ENCODE measurements at places on chromosomes 4 and X.

- no peak for DNase-seq
Measured at GRCh38 chrX:123157586-123157985, 26.5 kb upstream of the GRIA3 start.

DNA sequence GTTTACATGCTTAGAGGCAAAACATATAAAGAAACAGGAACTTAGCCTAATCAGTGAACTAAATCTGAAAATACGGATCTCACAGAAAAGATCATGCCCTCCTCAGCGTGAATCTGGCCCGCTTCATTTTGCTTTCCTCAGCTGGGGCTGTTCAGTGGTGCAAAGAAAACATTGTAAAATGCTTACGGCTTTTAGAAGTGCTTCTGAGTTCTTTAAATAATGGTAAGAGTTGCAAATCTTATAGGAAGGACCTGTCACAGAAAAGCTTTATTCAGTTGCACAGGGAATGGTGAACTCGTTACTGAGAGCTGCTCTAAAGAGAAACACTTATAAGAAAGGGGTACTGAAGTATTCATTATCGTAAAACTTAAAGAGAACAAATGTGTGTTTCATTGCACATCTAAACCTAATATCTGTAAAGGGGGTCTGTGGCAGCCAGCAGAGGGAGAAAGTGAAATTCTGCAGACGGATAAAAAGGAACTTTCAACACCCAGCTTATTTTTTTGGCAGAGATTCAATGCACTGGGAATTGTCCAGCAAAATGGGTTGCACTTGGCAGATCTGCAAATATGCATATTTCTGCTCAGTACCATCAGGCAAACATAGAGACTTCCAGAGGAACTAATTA lies 139.2 kb upstream of the ANK2 start:
- no peak for DNase-seq

- no peak for DNase-seq
Measured at GRCh38 chr4:151955721-151956380, 195.0 kb upstream of the GATB start.

GRCh38 chr4:4752576-4753401 lies 106.7 kb upstream of the MSX1 start:
- no peak for DNase-seq

DNA sequence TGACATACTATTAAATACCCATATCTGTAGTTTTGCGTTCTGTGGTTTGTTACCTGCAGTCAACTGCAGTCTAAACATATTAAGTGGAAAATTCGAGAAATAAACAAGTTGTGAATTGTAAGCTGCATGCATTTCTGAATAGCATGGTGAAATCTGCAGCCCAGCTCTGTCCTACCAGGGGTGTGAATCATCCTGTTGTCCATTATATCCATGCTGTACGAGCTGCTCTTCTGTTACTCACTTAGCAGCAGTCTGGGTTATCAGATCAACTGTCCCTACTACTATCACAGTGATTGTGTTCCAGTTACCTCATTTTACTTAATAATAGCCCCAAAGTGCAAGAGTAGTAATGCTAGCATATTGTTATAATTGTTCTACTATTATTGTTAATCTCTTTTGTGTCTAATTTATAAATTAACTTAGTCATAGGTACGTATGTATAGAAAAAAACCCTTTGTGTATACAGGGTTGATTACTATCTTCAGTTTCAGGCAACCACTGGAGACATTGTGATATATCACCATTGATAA lies 173.7 kb upstream of the FAT4 start:
- DNase-seq: no peak

- DNase-seq: no peak
Measured at GRCh38 chr4:26317766-26318165, 3.0 kb upstream of the RBPJ start.

- no peak for DNase-seq
Measured at GRCh38 chr4:172243551-172243950, 430.3 kb downstream of the GALNTL6 start.

DNA sequence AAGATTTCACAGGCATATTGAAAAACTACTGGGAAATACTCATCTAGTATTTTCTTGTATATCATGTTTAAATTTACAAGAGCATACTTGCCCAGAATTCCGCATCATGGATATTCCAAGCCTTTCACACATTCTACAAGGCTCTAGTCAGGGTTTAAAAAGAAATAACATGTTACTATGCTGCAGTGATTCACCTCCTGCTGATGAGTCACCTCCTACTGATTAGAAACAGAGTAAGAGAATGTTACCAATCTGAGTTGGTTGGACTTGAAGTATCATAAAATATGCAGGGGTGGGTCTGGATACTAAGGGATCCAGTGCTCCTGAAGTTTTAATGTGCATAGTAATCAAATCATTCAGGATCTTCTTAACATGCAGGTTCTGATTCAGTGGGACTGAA lies 192.0 kb upstream of the ANK2 start:
- no peak for DNase-seq

GRCh38 chr4:148834804-148835631 lies 392.8 kb upstream of the NR3C2 start:
- no peak for DNase-seq

- no peak for DNase-seq
Measured at GRCh38 chrX:81195712-81196111, 6.0 kb downstream of the HMGN5 start.

- DNase-seq: no peak
Measured at GRCh38 chr4:151532001-151532708, 123.2 kb downstream of the FHIP1A start.

GRCh38 chr4:57424232-57424897 lies 314.2 kb upstream of the IGFBP7 start:
- DNase-seq: no peak

DNA sequence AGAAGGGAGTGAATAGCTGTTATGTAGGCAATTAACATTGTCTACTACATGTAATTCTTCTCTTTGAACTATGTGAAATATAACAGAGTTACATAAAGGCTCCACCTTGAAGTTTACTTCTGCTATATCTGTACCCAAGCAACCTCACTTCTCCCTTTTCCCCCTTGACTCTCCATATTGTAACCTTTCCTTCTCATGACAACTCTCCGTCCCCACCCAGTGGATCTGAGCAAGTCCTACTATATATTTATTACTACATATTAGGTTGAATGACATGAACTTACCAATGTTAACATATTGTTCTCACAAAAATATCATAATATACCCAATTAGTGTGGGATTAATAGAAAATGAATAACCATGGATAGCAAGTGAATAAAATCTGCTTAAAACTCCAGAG lies 93.2 kb upstream of the ATP8A1 start:
- DNase-seq: no peak

DNA sequence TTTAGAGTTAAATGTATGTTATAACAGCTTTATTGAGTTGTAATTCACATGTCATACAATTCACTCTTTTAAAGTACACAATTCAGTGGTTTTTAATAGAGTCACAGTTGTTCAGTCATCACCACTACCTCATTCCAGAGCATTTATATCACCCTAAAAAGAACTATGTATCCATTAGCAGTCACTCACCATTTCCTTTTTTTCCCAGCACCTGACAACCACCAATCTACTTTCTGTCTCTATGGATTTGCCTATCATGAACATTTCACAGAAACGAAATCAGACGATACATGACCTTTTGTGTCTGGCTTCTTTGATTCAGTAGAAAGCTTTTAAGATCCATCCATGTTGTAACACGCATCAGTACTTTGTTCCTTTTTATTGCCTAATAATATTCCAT lies 52.9 kb upstream of the FRAS1 start:
- no peak for DNase-seq

DNA sequence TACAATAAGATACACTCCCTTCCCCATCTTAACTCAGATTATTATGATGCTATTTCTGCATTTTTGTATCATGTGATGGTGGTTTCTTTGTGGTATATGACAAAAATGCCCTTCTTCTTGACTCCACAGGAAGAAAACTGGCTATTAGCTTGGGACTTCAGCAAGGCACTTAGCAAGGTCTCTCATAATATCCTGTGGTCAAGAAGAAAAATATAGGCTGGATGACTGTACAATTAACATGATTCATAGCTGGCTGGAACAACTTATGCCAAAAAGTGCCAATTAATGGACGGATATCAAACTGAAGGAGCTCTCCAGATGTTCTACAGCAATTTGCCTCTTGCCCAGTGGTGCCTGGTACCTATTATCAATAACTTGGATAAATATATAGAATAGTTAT lies 2.3 kb upstream of the MID1IP1 start:
- no peak for DNase-seq

- no peak for DNase-seq
Measured at GRCh38 chr4:38455092-38455862, 208.7 kb upstream of the KLF3 start.

- DNase-seq: no peak
Measured at GRCh38 chr4:139554642-139554892, 1.5 kb downstream of the SETD7 start.

DNA sequence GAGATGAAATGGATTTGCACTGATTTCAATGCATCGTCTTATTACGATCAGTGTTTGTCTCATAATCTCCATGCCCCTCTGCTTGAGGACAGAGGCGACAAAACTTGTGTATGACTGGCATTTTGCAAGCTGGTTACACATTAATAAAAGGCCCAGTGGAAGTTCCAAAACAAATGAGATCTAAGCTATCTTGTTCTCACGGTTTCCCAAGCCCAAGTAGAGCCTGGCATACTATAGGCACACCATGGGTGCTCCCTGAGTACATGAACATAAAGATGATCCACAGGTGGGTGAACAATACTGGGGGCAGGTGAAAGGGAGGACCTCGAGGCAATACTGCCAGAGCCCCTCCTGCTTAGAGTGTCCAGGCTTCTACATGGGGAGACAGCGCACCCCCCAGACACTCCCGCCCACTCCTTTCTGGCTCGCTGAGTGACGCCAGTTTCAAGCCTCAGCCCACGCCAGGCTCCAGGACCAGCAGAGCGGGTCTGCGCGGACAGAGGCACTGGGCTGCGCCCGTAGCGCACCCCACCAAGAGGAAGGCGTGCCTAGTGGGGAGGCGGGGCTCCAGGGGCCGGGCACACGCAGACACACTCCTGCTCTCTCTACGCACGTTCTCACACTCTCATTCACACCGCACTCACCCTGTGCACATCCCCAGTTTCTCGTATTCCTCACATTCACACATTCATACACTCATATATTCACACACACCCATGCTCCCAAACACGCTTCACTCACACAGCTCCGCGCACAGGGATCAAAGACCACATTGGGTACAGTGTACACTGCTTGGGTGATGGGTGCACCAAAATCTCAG lies 8.9 kb upstream of the GSX2 start:
- no peak for DNase-seq

DNA sequence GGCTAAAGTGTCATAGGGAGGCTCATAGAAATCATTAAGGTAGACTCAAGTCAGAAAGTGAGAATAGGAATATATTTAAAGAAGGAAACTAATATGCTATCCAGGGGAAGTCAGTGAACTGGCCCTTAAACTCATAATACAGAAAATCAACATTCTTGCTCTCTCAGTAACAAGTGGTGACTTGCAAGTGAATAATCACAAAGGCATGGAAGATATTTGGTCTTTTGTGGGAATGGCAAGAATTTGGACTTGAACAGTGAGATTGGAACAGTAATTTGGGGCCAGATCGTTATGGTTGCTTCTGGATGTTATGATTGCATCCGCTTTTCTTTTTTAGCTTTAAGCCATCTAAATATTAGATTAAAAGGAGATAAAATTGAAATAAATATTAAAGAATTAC lies 103.8 kb downstream of the TBC1D19 start:
- DNase-seq: no peak

DNA sequence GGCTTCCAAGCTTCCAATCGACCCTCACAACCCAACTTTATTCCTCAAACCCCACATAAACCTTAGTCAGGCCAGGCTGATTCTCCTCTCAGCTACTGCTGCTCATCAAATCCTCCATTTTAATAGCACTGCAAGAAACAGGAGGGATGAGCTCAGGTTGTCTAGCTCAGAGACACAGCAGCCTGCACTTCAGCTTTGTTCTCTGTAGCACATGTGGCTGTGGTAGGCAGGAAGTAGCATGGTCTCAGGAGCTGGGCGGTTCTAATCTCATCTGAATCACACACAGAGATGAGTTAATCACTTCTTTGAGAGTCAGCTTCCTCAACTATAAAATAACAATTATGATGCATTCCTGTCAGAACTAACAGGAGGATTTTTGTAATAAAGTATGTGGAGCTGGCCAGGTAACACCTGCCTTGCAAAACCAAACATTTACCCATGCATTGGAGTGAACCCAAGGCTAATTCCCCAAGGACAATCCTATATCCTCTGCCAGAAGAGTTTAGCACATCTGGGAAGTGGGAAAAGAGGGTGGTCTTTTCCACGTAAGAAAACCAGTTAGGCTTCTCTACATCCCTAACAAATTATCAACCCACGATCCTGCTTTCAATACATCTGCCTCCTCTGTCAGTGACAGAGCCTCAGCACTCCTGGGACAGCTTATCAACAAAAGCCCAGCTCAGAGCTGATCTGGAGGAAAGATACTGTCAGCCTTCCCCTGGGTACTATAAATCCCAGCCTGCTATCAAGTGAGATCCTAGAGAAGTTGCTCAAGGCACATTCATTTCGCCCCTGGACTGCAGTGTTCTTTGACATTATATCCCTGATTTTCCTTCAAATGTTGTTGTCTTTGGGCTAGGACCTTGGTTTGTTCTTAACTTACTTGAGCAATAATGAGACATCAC lies 32.8 kb downstream of the ELOVL6 start:
- peak; percentile 1 for DNase-seq

GRCh38 chr4:185112104-185112503 lies 31.0 kb upstream of the SLC25A4 start:
- no peak for DNase-seq

DNA sequence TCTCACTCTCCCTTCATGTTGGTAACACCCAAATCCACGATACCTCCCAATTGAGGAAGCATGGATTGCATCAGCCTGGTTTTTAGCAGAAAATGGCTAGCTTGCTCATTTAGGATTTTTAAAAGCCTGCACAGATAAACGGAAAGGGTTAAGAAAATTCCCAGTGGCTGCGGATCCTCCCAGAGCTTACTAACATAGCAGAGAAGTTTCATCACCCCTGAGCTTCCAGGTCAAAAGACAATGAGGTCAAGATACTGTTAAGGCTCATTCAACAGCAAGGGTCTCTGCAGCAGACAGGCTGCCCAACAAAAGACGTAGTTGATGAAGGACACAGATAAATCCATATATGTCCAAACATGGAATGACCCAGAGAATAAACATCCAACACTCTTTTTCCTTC lies 220.2 kb downstream of the ASMT start:
- no peak for DNase-seq

- DNase-seq: no peak
Measured at GRCh38 chr4:62133101-62133897, 933.2 kb downstream of the ADGRL3 start.

DNA sequence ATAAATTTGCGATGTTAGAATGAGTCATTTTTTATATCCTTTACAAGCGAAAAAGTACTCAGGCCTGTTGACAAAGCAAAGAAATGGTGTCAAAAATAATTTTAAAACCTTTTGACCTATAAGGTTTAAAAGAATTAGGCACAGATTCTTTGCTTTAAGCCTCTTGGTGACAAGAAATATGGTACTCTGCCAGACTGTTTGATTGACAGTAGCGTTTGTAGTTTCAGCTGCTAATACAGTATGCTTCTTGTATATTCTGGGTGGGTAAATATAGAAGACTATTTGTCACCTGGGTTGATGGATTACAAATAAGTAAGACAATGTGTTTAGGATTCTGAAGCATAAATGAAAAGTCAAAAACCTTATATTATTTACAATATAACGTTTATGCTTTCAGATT lies 193.1 kb upstream of the PITX2 start:
- no peak for DNase-seq

Data from NCI-H187 (cell line).